ENCODE measurements at places on chromosomes 13 and 19.

- peak; percentile 56 for DNase-seq
These were observed 302.7 kb downstream of the FGF9 start for GRCh38 chr13:21973437-21974125.

GRCh38 chr19:38577826-38578225, 39.9 kb downstream of the MAP4K1 start:
- no peak for DNase-seq

GRCh38 chr13:40101708-40102359, 446.4 kb downstream of the COG6 start:
- no peak for DNase-seq

DNA sequence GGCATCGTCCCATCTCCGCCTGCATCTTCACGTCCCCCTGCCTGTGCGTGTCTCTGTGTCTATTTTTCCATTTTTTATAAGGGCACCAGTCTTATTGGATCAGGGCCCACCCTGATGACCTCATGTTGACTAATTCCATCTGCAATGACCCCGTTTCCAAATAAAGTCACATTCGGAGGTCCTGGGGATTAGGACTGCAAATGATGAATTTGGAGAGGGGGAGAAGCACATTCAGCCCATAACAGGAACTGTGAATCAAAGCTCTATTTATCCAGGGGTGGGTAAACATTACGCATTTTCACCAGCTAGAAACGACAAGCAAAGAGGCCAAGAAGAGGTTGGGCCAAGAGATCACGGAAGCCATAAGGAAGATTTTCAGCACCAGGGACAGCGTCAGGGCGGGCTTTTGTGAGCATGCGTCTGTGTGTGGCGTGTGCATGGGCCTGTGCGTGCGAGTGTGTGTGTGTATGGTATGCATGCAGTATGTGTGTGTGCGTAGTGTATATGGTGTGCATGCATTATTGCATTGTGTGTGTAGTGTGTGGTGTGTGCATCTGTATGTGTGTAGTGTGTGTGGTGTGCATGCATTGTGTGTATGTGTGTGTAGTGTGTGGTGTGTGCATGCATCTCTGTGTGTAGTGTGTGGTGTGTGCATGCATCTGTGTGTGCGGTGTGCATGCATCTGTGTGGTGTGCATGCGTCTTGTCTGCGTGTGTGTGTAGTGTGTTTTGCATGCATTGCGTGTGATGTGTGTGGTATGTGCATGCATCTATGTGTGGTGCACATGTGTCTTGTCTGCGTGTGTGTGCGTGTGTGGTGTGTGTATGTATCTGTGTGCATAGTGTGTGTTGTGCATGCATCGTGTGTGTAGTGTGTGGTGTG, 19.6 kb downstream of the CELF5 start:
- peak; percentile 85 for DNase-seq

DNA sequence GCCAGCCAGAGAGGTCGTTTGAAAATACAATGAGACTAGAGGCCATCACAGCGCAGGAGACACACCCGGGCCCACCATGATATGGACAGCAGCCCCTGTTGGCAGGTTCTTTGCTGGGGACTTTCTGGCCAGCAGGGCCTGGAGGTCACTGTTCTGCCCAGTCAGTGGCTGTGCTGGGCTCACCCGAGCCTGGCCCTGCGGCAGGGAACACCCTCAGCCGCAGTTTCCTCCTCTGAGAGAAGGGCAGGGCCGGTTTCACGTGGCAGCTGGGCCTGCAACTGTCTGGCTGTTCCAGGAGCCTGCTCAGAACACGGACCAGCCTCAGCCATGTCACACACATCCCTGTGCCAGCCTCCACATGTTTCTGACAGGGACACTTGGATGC, 39.4 kb downstream of the ADPRHL1 start:
- no peak for DNase-seq

GRCh38 chr13:25067064-25067463, 28.9 kb upstream of the PABPC3 start:
- DNase-seq, result no peak

DNA sequence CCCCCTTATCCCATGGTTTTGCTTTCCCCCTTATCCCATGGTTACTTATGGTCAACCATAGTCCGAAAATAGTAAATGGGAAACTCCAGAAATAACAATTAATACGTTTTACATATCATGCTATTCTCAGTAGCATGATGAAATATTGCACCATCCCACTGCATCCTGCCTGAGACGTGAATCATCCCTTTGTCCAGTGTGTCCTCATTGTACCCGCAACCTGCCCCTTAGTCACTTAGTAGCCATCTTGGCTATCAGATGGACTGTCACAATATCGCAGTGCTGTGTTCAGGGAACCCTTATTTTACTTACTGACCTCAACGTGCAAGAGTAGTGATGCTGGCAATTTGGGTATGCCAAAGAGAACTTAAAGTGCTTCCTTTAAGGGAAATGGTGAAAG, 10.5 kb upstream of the NBEA start:
- peak; percentile 32 for DNase-seq

GRCh38 chr19:35246466-35247092, 2.2 kb upstream of the LSR start:
- DNase-seq, result no peak

DNA sequence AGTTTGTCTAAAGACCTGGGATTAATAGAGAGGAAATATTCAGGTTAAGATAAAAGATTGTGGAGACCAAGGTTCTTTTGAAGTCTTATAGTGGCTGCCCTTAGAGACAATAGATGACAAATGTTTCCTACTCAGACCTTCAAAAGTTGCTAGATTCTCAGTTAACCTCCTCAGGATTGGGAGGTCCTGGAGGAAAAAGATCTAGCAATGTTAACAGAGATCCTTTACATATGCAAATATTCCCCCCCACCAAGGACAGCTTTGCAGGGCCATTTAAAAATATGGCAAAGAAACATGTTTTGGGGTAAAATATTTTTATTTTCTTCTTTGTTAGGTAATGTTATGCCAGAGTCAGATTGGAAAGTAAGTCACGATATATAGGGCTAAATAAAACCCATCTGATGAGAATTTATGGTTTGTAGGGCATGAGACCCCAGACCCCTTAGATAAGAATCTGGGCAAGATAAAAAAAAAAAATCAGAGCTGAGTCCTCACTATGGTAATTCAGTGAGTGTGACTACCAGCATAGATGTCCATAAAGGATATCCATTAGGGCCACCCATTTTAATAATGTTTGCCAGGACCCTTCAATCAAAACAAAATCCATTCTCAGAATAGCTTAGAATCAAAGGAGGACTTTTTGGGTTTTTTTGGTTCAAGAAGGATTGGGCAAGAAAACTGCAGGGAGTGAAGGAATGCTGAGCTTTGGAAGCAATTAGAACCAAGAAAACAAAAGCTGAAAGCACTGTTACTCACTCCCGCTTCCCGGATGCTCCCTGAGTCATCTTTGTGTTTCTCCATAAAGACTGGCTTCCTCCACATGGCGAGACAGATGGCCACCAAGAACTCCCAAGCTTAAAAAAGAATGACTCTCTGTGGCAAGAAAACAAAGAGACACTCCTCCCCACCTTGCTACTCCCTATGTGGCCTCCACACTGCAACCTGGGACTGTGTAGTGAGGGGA, 28.2 kb downstream of the VSTM1 start:
- peak; percentile 89 for DNase-seq

- peak; percentile 97 for DNase-seq
These were observed 11.3 kb downstream of the EPS8L1 start for GRCh38 chr19:55086730-55087541.
